Fibroblast of mammary gland (primary cell): ENCODE measurements at places on chromosomes 7 and 10.

DNA sequence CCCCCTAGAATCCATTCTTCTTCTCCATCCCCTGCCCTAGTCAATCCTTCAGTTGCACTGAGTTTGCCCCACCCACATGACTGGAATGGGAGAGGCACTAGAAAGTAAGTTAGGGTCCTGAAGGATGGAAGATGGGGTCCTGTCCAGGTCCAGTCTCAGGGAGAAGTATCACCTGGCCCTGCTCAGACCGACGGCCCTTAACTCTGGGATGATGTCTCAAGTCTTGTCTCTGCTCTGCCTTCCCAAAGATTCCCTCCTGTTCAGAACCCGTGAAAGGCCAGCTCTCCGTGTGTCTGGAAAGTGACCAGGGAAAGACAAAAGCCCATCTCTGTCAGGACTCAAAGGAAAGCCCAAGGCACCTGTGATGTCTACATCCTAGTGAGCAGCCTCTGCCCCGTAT is 88.8 kb downstream of the OAT start:
- no peak for DNase-seq

GRCh38 chr7:5679813-5680473 is 101.5 kb downstream of the RNF216 start:
- no peak for DNase-seq

GRCh38 chr7:149760538-149760937 is 12.8 kb downstream of the ZNF467 start:
- DNase-seq = no peak

DNA sequence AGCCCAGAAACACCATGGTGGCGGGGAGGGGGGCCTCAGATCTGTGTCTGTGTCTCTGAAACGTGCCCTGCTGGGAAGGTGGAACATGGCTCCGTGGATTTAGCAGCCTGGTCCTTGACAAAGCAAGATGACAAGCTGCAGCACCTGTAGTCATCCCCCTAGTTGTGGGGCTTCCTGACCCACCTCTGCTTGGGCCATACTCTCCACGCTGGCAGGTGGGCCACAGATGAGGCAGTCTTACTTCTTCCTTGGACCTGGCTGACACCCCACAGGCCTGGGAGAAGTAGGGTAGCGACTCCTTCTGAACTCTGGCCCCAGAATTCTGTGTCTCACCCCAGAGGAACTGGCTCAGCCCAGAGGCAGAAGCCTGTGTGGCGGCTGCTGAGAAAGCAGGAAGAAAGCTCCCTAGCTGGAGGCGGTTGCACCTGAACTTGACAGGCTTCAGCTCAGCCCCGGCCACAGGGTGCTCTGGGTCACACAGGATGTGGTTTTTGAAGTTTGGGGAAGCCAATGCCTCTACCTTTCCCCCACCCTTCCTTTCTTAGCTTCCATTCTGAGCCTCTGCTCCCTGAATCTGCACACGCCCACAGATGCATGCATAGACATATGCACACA is 113.9 kb downstream of the ABLIM1 start:
- no peak for DNase-seq

GRCh38 chr7:127702938-127703337 is 50.9 kb downstream of the SND1 start:
- DNase-seq = peak; percentile 30

DNA sequence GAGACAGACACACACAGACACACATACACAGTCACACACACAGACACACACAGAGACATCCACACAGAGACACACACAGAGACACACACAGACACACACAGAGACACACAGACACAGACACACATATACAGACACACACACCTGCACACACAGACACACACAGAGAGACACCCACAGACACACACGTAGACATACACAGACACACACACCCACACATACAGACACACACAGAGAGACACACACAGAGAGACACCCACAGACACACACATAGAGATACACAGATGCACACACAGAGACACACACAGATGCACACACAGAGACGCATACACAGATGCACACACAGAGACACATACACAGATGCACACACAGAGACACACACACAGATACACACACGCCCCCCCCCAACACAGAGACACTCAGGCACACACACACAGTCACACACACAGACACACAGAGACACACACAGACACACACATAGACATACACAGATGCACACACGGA is 58.5 kb downstream of the GATA3 start:
- DNase-seq = no peak

GRCh38 chr7:28298870-28299518 is 113.3 kb upstream of the CREB5 start:
- peak; percentile 78 for DNase-seq

GRCh38 chr7:4386190-4386589 is 295.9 kb upstream of the FOXK1 start:
- no peak for DNase-seq

- no peak for DNase-seq
Measured at GRCh38 chr7:70487428-70487827, 644.5 kb upstream of the GALNT17 start.

- DNase-seq = no peak
Measured at GRCh38 chr10:31701546-31701945, 227.1 kb downstream of the ARHGAP12 start.

- DNase-seq = peak; percentile 50
Measured at GRCh38 chr7:80588591-80588990, 49.9 kb upstream of the CD36 start.

GRCh38 chr10:121371836-121372235 is 226.4 kb downstream of the FGFR2 start:
- no peak for DNase-seq

DNA sequence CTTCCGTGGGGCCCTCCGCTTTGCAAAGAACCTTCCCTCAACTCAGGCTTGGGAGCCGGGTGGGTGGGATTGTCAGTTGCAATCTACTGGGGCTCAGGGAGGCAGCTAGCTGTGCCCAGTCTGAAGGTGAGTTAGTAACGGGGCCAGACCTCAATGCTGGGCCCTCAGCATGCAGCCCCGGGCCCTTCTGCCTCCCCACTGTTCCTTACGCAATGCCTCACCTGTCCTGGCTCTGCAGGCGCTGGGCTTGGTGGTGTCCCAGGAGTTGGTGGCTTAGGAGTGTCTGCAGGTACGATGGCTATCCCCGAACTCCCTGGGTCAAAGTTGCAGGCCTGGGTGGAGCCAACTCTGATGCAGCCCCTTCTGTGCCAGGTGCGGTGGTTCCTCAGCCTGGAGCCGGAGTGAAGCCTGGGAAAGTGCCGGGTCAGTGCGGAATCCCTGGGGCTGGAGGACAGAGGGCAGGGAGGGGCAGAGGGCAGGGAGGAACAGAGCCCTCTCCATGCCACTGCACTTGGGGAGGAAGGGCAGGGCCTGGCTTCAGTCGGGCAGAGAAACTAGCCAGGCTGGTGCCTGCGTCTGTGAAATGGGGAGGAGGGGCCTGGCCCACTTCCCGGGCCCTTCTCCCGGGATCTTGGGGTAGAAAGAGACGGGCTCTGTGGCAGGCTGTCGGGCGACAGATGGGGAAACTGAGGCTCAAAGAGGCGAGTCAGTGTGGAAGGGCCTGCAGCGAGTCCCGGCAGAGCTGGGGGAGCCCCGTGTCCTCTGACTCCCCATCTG is 15.0 kb downstream of the ELN start:
- DNase-seq = no peak

GRCh38 chr10:19845503-19846368 is 29.5 kb downstream of the PLXDC2 start:
- DNase-seq = peak; percentile 17

DNA sequence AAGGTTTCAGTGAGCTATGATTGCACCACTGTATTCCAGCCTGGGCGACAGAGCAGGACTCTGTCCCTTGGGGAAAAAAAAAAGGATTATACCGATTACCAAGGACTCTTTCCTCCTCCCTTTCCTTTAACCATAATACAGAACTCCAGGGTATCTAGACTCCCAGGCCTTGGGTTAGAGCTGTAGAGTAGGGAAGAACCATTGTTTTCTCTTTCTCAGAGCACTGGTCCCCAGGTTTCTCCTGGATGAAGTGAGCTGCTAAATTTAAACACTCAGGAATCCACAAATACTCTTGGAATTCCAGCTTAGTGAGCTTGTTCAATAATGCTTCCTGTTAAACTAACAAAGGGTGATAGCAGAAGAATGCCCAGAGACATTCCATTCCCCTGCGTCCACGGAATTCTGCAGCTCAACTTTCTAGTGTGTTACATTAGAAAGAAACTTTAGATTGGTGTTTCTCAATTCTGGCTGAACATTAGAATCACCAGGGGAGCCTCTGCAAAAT is 14.6 kb upstream of the RPEL1 start:
- DNase-seq = peak; percentile 84

- DNase-seq = no peak
Measured at GRCh38 chr7:39530971-39531370, 35.2 kb upstream of the YAE1 start.

DNA sequence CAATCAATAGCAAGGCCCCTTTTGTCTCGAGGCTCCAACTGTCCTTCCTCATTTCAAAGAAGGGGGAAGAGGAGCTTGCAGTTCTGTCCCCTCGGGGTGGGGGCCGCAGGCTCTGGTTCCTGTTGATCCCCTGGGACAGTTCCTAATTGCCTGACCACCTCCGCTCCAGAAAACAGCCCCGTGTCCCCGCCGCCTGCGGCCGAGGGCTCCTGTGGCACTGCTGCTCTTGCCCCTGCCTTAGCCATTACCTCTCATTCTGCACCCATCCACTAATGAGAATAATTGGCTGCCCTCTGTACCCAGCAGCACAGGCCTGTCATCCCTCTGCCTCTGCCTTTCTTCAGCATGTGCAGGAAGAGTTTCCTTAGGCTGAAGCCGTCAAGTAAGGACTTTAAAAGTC is 668.3 kb upstream of the FOXK1 start:
- no peak for DNase-seq

- DNase-seq = peak; percentile 86
Measured at GRCh38 chr10:59536167-59537014, 173.3 kb downstream of the SLC16A9 start.

GRCh38 chr10:132417257-132417910 is 20.4 kb downstream of the PWWP2B start:
- DNase-seq = no peak

DNA sequence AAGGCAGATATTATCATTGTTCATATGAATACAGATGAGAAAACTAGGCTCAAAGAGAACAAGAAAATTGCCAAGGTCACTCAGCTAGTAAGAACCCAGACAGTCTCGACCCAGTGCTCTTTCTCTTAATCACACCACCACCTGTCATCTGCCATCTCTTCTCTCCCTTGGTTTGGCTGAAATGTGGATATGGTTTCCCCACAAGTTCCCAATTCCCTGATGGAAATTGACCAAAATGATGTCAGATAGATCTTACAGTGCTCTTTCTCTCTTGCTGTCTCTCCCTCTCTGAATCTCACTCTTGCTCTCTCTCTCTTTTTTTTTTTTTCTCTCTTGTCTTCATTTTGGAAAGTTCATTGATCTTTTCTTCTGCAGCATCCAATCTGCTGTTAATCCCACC is 9.1 kb downstream of the C10orf90 start:
- DNase-seq = peak; percentile 39

DNA sequence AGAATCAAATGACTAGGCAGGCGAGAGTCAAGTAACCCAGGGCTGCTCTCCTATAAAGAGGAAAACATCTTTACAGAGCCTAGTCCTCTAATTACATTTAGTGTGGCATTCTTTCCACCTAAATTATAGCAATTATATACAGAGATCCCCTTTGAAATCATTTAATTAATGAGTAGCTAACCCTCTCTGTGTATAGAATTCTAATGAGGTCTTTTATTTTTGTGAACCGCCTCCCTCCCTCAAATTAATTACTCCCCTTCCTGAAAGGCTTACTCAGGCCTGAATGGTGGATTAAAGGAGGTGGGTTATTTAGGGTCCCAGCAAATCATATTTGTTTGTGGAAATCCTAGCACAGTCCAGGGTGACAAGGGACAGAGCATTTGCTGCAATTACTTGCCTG is 551.8 kb downstream of the SORCS3 start:
- DNase-seq = no peak

- no peak for DNase-seq
Measured at GRCh38 chr7:11054033-11054432, 80.4 kb downstream of the PHF14 start.

- no peak for DNase-seq
Measured at GRCh38 chr10:6781133-6781770, 201.2 kb upstream of the PRKCQ start.

DNA sequence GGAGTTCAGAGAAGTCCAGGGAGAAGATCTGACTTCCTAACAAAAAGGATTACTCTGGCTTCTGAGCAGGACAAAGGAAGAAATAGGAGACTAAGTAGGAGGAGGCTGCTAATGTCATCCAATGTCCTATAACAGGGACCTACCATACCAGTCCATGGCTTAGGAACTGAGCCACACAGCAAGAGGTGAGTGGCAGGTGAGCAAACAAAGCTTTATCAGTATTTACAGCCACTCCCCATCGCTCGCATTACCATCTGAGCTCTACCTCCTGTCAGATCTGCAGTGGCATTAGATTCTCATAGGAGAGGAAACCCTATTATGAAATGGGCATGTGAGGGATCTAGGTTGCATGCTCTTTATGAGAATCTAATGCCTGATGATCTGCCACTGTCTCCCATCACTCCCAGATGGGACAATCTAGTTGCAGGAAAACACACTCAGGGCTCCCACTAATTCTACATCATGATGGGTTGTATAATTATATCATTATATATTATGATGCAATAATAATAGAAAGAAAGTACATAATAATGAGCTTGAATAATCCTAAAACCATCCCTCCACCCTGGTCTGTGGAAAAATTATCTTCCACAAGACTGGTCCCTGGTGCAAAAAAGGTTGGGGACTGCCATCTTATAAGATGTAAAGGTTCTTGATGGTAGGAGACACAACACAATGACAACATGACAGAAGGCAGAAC is 487.4 kb downstream of the PLXDC2 start:
- no peak for DNase-seq

DNA sequence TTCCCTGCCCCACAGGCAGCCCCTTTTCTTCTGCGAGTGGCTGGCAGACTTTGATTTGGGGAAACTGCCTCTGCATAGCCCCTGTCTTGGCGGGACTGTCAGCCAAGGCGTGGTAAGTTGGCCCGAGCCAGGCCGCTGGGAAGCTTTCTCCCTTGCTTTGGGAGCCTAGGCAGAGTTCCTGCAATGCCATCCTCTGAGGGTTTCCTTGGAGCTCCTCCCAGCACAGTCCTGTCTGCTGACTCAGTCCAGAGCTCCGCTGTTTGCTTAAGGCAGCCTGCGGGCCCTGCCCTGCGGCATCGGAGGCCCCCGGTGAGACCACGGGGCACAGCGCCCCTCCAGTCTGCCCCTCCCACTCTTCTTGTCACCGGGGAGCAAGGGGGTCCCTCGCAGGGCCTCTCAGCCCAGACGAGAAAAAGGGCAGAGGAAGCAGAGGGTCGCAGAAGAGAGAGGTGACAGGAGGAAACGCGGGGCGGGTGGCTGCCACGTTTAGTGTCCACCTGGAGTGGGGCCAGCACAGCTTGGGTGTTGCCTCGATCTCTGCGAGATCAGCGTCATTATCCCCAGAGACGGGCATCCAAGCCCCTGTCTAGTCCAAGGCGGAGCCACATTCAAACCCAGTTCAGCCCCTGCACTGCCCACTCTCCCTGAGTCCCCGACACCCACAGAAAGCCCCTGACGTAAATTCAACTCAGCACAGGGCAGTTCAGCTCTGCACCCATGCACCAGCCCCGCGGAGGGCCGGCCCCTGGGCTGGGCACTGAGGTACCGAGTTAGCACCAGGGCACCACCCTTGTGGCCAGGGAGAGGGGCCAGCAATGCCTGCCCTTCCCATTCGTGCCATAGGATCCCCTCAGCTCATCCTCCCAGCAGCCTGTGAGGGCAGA is 59.0 kb upstream of the CHST15 start:
- peak; percentile 65 for DNase-seq
